ENCODE measurements at places on chromosomes 4 and X. TPM values are rescaled to one million over a fixed set of nuclear protein-coding genes. Genes with fewer than 3 reads are reported as not detected.

DNA sequence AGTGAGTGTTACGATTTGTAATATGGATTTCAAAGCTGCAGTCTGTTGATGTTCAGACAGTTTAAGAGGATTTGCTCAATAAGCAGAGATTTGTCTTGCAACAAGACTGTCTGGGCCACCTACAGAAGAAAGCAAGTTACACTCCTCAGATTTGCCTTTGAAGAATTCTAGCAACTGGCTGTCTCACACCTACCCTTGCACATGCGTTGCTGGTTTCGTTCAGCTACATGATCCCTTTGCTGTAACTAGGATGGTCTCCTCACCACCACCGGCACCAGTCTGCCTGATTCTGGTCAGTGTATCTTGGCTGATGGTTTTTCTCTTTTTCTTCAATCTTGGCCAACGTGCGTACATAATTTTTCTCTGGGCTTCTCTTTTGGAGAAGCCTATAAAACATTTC is 172.7 kb upstream of the LCORL start:
- no peaks in the 10 kb centered on the region for H3K4me1 ChIP-seq
- no peaks in the 10 kb centered on the region for H3K27me3 ChIP-seq
- no peak overlapping the region for H3K4me3 ChIP-seq
- no peak overlapping the region for H3K27ac ChIP-seq
- DNase-seq = no peak

DNA sequence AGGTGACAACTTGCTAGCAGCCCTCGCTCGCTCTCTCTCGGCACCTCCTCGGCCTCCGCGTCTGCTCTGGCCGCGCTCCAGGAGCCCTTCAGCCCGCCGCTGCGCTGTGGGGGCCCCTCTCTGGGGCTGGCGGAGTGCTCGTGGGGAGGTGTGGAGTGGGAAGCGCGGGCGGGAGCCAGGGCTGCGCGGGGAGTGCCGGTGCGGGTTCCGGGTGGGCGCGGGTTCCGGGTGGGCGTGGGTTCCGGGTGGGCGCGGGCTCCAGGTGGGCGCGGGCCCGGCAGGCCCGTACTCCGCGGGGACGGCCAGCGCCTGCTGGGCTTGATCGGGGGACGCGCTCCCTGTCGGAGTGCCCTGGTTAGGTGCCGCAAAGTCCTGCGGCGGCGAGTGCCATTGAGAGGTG is 384.3 kb downstream of the GPM6A start:
- H3K27me3 ChIP-seq = no peaks in the 10 kb centered on the region
- peaks cover 3% of the 10 kb centered on the region for H3K4me1 ChIP-seq
- no peak overlapping the region for H3K27ac ChIP-seq
- no peaks in the 10 kb centered on the region for H3K36me3 ChIP-seq
- no peak for DNase-seq

GRCh38 chrX:7568130-7568529 is 274.8 kb upstream of the VCX start:
- DNase-seq = no peak
- H3K4me1 ChIP-seq = no peaks in the 10 kb centered on the region
- H3K27ac ChIP-seq = no peak overlapping the region
- H3K4me3 ChIP-seq = no peak overlapping the region
- no peaks in the 10 kb centered on the region for H3K36me3 ChIP-seq

The SRPX2 gene
- 36.9 TPM for total RNA-seq
